NCI-H2081 (cell line): ENCODE measurements at places on chromosomes 5 and 9.

DNA sequence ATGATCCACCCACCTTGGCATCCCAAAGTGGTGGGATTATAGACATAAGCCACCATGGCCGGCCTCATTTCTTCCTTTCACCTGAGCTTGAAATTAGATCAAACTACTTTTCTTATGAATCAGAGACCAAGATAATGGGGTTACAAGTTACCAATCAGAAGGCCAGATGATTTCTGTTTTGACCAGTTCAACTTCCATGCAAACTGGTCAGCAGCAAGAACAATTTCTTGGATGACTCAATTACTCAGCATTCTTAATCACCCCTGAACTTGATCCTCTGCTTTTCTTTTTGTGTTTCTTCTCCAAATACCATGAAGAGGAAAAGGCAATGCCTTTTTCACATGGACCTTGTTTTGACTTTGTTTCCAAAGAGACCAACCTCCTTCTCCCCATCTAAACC is 10.0 kb upstream of the PLIN2 start:
- DNase-seq, result no peak

DNA sequence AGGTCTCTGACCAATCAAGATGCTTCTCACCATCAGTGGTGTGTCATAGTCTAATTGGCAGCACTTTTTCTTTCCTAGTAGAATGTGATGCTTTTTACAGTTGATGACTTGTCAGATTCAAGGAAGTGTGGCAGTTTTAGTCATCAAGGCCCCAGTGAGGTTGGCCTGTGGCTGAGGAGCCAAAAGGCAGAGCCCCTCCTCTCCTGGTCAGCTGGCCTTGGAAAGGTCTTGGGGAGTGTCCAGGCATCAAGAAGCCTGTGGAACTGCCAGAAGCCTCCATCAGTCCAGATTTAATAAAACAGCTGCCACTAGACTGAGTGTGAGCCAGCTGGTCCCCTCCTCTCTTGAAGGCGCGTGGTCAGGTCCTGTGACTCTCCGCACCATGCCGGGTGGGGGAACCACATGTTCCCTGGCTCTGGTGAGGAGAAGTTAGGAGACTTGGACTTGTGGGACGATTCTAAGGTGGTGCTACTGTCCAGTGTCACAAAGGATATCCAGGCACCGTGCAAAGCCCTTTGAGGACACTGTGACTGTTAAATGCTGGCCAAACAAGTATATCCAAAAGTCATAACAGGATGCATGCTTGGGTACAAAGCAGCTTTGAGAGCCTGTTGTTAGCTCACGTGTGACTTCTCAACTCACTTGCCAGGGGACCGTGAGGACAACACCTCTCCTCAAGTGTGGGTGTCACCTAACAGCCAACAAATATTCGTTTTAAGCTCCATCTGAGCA is 6.1 kb upstream of the ANGPTL2 start:
- DNase-seq, result no peak

DNA sequence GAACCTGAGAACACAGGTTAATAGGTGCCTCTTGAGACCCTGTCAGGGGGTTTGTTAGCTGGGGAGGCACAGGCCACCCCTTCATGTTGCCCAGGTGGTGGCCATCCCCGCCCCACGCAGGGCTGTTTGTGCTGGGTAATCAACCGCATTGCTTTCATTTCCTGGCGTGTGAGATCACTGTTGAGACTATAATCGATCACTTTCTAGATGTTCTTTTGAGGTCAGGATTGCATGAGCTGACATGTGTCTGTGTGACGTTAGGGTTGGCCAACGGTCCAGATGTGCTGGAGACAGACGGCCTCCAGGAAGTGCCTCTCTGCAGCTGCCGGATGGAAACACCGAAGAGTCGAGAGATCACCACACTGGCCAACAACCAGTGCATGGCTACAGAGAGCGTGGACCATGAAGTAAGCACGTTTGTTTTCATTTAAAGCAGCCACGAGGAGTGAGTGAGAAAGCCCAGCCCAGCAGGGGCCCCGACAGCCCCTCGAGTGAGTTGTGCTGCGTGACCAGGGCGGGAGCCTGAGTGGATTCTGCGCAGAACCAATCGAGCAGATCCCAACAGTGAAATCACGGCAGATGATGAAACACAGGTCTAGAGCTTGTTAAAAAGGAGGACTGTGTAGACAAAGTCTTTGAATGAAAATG is 115.0 kb upstream of the CACNA1B start:
- no peak for DNase-seq

DNA sequence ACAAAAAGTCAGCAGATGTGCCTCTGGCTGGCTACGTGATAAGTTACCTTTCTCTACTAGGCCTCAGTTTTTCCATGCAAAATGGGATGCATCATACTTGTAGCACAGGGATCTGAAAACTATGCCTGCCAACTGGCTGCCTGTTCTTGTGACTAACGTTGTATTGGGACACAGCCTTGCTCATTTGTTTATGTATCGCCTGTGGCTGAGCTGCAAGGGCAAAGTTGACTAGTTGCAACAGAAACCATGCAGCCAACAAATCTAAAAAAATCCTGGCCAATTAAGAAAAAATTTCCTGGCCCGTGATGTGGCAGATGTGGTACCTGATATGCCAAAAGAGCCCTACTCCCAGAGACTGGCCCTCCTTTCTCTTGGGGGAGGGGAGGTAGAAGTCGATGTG is 131.3 kb downstream of the SEC61B start:
- no peak for DNase-seq

DNA sequence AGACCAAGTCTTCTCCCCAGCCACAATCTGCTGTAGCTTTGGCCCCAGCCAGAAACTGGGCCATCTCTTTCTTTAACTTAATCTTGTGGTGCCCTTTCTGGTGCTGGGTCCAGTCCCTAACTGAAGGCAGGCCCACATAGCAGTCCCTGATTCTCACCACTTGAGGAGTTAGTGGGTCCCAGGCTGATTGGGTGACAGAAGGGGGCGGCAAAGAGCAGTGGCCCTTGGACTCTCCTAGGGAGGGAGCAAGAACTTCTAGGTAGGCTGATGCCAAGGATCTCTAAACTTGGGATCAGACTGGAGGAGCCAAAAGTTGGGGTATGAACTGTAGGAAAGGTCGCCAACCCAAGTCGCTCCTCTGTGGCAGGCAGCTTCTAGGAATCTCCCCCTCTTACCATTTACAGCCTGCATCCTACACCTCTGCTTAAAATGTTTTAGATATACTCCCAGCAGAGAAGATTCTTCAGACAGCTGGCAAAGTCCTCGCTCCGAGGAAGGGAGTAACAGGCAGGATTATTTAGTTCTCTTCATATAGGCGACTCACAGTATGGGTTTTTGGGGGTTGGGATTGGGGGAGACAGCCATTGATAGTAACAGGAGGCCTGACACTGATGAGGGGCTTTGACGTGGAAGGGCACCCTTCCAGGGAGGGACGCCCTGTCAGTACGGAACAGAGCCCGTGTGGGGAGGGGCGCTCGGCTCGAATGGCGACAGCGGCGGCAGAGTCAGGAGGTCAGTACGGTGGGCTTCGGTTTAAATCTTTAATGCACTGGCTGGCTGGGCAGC is 2.0 kb upstream of the CCL27 start:
- peak; percentile 42 for DNase-seq

DNA sequence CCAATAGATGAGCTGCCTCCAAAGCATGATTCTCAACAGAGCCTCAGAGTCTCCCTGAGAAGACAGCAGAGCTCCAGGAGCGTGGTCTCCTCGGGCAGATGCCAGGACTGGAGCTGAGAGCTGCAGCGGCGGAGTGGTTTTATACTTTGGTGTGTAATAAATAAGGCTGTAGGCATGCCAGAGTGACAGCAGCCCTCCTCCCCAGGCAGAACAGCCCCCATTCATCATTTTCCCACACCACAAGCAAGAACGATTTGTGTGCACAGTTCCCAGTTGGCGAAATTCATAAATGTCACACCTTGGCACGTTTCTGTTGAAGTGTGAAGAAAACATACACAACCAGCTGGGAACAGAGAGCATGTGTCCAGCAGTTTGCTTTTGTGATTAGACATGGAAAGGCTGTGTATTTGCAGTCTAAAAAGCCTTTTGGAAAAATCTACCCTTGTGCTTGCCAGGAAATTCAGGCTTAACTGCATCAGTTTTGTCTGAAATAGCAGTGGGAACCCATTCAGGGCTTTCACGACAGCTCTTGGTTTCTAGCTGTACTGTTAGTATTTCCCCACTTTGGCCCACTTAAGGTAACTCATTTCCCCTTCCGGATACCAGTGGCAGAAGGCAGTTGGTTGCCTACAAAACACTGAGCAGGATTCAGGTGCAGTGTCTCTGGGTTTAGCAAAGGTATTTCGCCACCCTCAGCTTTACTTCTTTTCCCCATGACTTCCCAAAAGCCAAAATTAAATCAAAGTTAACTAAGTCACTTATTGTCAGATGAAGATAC is at the start of gene C1QTNF3:
C1QTNF3 (minus strand) TSS at position 115 of the 778 bp plus-strand sequence; CDS start at position 27, 88 bp downstream.
- DNase-seq, result peak; percentile 40

GRCh38 chr5:140794595-140795258 is at the start of gene PCDHA2:
Gene PCDHA2, plus strand, starts transcription at chr5:140794852.
- no peak for DNase-seq

DNA sequence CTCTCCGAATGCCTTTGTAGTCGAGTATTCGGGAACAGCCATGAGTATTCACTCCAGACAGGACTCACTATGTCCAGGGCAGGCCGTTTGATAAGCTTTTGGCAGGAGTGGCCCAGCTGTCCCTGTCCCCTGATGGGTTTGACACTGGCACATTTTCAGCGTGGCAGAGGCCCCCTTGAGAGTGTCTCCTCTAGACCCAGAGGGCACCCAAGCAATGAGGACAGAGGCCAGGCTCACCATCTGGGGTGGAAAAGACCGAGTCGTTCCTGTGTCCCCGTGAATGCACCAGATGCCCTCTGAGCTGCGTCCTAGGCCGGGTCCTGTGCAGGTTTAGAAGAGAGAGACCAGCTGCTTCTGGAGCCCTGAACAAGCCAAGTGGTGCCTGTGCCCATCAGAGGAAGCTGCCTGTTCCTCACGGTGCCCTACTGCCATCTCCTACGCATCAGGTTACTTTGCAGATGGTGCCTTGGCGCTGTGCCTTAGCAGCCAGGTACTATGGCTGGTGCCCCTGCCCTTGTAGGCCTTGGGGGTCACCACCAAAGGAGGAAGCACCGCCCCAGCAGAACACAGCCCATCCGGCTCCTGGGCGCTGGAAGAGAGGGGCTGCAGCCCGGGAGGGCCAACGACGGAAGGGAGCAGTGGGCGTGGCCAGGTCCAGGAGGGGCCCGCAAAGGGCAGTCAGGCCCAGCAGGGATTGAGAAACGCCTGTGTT is 42.4 kb downstream of the LRSAM1 start:
- no peak for DNase-seq

DNA sequence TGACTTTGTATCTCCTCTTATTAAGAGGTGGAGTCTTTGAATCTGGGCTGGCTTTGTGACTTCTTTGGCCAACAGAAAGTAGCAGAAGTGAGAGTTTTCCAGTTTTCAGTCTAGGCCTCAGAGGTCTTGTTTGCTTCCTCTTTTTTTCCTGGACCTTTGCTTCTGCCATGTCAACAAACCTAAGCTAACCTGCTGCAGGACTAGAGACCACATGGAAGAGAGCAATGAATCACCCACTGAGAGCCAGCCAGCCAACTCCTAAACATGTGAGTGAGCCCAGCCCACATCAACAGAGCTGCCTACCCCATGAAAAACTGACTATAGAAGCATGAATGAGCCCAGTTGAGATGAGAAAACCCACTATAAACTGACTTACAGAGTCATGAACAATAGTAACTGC is 29.9 kb downstream of the MRPL22 start:
- DNase-seq, result no peak

- no peak for DNase-seq
These were observed 139.3 kb upstream of the IER5L start for GRCh38 chr9:129317179-129318011.

DNA sequence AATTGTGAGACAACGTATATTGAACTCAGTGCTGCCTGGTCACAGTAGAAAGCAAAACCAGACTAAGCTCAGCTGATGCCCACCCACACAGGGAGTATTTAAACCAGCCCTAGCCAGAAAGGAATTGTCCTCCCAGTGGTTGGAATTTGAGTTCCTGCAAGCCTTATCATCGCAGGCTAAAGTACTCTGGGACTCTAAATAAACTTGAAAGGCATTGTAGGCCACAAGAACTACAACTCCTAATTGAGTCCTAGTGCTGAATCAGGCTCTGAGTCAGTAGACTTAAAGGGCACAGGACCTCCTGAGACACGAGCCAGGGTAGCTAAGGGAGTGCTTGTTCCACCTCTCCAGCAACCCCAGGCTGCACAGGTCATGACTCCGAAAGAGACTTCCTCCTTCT is 171.4 kb downstream of the MCTP1 start:
- DNase-seq, result no peak

- DNase-seq, result no peak
These were observed 54.4 kb upstream of the AFAP1L1 start for GRCh38 chr5:149217096-149217802.

- no peak for DNase-seq
These were observed 169.3 kb downstream of the SGCD start for GRCh38 chr5:156496291-156496690.

- DNase-seq, result no peak
These were observed 108.1 kb upstream of the SPRY4 start for GRCh38 chr5:142432961-142433360.

- DNase-seq, result no peak
These were observed 65.7 kb upstream of the C6 start for GRCh38 chr5:41279040-41279439.

DNA sequence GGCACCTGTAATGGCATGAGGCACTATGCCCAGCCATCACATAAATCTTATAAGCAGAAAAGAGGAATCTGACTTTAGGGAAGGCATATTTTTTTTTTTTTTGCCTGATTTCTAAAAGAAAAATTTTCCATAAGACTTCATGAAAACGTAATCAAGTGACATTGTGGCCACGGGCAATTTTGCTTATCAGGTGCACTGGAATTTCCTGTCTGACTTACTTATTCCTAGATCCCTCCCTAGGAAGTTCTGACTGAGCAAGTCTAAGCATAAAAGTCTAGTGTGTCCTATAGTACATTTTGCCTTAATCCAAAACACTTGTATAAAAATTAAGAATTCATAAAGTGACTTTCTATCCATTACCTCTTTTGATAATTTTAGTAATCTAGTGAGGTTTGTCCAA is 12.5 kb downstream of the C5orf46 start:
- DNase-seq, result no peak

- no peak for DNase-seq
These were observed at the start of gene TICAM2 for GRCh38 chr5:115601701-115602590. Gene TICAM2, minus strand, starts transcription at chr5:115602479. Its CDS starts 21,223 bp downstream, at chr5:115581256.

DNA sequence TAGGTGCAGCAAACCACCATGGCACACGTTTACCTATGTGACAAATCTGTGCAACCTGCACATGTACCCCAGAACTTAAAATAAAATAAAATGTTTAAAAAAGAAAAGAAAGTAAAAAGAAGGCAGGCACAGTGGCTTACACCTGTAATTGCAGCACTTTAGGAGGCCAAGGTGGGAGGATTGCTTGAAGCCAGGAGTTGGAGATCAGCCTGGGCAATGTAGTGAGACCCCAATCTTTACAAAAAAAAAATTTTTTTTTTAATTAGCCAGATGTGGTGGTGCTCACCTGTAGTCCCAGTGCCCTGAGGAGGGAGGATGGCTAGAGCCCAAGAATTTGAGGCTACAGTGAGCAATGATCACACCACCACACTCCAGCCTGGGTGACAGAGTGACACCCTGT is 12.5 kb upstream of the LHFPL2 start:
- DNase-seq, result no peak

DNA sequence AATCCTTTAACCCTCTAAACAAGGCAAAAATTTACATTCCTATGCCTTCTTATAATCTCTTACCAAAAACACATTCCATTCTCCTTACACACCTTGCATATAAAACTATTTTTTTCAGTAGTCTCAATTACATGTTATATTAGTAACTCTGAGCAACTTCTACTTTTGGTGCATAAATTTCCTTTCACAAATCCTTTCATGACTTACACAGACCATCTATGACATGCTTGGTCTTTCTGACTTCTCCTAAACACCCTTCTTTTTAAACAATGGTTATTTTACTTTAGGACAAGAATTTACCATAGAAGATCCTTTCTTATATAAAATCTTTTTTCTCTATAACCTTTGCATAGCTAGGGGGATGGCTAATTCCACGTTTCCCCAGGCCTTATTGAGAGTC is 208.0 kb upstream of the ARRDC3 start:
- no peak for DNase-seq
